Activated naive CD4-positive, alpha-beta T cell treated with Interleukin-2 at 50 U/mL for 16 hours (primary cell): ENCODE measurements at places on chromosomes 1 and 21.

- no peak for DNase-seq
Measured at GRCh38 chr1:89946532-89946931, 48.4 kb upstream of the ZNF326 start.

- DNase-seq: no peak
Measured at GRCh38 chr1:118986555-118987467, 1.3 kb downstream of the TBX15 start.

DNA sequence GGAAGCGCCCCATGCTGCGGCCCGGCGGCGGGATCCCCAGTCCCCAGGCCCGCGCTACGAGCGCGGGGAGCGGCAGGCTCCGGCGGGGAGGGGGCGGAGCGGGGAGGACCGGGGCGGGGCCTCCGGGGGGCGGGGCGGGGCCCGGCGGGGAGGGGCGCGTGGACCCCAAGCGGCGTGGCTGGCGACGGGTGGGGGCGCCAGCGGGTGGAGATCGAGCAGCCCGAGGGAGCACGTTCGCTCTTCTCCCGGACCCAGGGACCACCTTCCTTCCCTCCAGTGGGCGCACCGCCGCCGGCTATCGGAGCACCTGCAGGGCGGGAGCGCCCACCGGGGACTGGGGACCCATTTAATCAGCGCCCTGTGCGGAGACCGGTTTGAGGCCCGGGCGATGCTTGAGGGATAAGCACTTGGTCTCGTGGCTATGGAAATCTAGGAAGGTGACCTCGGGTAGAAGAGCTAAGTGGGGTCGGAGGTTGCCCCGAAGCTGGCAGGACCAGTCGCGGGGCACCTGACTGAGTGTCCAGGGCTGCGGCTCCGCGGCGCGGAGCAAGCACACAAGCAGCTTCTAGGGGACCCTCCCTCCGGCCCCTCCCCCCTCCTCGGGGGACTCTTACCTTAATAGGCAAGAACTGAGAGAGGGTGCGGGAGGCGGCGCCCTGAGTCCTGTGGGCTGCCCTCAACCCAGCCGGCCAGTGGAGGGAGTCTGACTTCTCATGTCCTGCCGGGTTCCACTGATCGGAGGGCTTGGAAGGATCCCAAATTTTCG, at the start of gene TSPAN2:
Gene TSPAN2, minus strand, starts transcription at position 84 of the 766 bp plus-strand sequence. Its CDS starts 71 bp downstream, at position 13.
- DNase-seq: peak; percentile 58

DNA sequence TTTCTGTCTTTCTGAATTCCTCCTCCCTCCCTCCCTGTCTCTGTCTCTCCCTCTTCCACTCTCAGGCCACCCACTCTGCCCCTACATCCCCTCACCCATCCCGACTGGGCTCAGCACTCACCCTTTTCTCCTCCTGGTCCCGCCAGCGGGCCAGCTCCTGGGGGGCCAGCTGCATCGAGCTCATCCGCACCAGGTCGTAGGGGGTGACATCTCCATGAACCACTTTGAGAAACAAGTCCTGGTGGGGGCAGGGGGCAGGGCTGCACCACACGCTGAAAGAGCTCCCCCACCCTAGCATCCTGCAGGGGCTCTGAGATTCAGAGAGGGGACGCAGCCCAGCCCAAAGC, 17.8 kb downstream of the SPOCD1 start:
- DNase-seq: no peak
